ENCODE measurements at places on chromosomes 16 and 17. TPM values are rescaled to one million over a fixed set of nuclear protein-coding genes. Genes with fewer than 3 reads are reported as not detected.
A peak's percentile ranks its signal among the peaks of the same experiment; 100 is the strongest.

The SLC22A31 gene
- not detected for total RNA-seq

The C16orf89 gene
- total RNA-seq, result 5.1 TPM

The HBA2 gene
- 52.2 TPM for total RNA-seq

The ALKBH5 gene
- total RNA-seq, result 82.3 TPM

DNA sequence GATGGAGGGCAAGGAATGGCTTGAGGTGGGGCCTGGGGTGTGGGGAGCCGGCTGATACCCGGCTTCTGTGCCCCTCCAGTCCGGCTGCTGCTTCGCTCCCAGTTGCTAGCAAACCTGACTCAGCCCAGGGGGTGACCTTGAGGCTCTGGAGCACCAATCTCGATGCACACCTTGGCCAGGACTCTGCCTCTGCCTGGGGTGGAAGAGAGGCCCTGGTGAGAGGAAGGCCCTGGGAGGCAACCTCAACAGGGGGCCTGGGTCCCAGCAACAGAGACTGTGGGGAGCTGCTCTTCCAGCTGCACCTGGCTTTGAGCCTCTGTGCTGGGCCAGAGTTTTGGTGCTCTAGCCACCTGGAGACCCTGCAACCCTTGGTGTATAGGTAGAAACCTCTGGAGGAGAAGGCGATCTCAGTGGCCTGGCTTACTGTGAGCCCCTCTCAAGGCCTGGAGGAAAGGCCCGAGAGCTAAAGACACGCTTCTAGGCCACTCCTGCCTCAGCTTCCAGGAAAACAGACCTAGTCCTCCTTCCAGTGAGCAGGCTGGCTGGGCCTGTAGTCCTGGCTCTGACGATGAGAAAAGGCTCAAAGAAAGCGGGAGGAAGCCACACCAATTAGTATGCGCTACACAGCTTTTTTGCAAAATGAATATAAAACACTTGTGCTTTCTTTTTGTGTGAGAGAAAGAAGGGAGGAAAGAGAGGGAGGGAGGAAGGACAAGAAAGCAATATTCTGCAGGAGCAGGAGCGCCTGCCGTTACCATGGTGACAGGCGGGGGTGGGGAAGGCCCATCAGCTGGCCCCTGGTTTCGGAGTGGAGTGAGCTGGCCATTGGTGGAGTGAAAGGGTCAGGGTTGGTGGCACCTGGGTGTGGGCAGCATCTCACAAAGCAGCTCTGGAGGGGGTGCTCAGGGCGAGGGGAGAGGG lies 51.0 kb downstream of the VAC14 start:
- no peak overlapping the region for H3K4me3 ChIP-seq
- H3K27ac ChIP-seq, result peak overlapping the region; percentile 52
- no peak for DNase-seq
- no peaks in the 10 kb centered on the region for H3K36me3 ChIP-seq

- H3K27ac ChIP-seq, result peak overlapping the region; percentile 88
- no peaks in the 10 kb centered on the region for H3K36me3 ChIP-seq
- no peak for DNase-seq
Measured at GRCh38 chr17:81682565-81683207, 911 bp downstream of the ARL16 start.

GRCh38 chr17:488993-489757 lies 136.6 kb upstream of the RPH3AL start:
- no peaks in the 10 kb centered on the region for H3K27me3 ChIP-seq
- H3K4me3 ChIP-seq, result peak overlapping the region; percentile 67
- no peaks in the 10 kb centered on the region for H3K36me3 ChIP-seq
- DNase-seq, result no peak
